Motor neuron (in vitro differentiated cells): ENCODE measurements at places on chromosomes 1 and 21.

DNA sequence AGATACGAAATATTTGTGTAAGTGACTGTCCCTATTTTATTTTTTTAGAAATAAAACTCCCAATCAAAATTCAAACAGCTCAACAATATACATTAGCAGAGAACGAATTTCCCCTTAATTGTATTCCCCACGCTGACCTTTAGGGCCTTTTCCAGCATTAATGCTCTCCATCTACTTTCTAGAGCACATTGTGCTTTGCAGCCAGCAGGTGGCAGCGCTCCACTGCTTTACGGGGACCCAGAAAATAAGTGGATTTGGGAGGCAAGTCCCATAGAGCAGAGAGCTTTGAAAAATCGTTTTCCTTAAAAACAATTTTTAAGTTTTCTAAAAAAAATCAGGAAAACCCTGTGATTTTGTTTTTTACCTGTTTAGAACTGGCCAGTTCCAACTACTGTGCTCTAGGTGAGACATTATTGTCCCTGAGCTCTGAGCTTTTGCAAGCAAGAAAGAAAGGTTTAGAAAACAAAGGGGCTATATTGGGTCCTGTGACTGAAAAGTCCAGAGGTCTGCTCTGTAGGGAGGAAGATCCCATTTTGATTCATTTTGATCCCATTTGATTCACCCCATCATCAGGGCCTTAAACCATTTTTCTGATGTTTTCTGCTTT is 144.4 kb upstream of the ZNF644 start:
- peak; percentile 67 for ATAC-seq

- ATAC-seq, result no peak
These were observed 84.6 kb downstream of the MAN1C1 start for GRCh38 chr1:25701030-25701785.

DNA sequence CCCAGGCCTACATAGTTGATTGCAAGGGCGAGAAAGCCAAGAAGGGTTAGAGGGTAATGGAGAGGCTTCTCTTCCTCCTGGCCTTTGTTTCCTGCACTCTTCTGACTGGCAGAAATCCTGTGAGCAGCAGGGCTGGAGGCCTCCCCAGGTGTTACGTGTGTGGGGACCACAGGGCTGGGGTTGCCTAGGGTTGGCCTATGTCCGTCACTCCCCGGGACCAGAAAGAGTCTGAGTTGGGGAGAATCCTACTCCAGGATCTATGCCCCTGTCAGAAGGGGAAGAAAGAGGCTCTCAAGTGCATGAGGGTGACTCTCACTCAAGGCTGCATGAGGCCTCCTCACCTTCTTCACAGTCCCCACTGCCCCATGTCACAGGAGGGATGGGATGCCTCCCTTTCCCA is 38.5 kb downstream of the IGFN1 start:
- ATAC-seq, result no peak

DNA sequence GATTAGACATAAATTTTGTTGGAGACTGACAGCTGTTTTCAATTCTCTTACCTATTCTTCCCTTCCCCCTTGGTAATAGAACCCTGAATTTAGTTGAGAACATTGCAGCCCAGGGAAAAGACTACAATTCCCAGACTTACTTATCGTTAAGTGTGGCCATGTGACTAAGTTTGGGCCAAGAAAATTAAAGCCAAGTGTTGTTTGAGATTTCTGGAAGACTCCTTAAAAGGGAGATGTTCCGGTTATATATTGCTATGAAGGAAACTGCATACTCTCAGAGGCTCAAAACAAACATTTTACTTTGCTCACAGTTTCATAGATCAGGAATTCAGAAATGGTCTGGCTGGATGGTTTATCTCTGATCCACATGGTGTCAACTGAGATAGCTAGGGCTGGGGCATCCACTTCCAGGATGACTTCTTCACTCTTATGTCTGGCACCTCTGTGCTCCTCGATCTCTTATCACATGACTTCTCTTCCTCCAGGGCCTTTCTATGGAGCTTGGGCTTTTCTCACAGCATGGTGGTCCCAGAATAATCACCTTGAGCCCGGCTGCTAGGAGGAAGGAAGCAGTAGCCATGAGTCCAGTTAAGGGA is 22.4 kb upstream of the CD34 start:
- ATAC-seq, result no peak

DNA sequence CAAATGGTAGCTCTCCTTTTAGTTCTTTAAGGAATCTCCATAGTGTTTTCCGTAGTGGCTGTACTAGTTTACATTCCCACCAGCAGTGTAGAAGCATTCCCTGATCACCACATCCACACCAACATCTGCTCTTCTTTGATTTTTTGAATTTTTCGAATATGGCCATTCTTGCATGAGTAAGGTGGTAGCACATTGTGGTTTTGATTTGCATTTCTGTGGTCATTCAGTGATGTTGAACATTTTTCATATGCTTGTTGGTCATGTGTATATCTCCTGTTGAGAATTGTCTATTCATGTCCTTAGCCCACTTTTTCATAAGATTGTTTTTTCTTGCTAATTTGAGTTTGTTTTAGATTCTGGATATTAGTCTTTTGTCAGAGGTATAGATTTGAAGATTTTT is 84.6 kb upstream of the B3GALT2 start:
- no peak for ATAC-seq

GRCh38 chr21:31130821-31131220 is 92.5 kb upstream of the KRTAP19-8 start:
- no peak for ATAC-seq

DNA sequence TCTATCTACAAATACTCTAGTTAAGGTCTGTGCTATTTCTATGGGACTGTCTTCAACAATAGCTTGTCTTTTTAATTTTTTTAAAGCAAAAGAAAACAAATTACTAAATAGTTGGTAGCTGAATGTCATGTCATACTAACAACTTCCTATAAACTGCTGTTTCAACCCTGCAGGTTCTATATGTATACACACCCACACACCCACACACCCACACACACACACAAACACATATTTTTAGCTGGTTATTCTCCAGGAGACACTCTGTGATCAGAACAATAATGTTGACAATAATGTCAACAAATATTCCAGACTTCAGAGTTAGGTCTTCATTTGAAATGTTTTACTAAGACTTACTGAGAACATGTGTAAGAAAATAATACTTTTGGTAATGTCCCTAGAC is 66.7 kb downstream of the AK5 start:
- ATAC-seq, result no peak

- ATAC-seq, result no peak
These were observed 277.9 kb upstream of the ADAMTS5 start for GRCh38 chr21:27244776-27245175.

- ATAC-seq, result no peak
These were observed 9.6 kb upstream of the CD34 start for GRCh38 chr1:207920444-207921021.
